ENCODE measurements at places on chromosomes 16 and 17.
A peak's percentile ranks its signal among the peaks of the same experiment; 100 is the strongest.

- DNase-seq: no peak
These were observed 124.7 kb downstream of the SNX11 start for GRCh38 chr17:48231995-48232959.

GRCh38 chr16:66512272-66513110 lies 37.4 kb downstream of the TK2 start:
- no peak for DNase-seq

- peak; percentile 85 for DNase-seq
These were observed 5.7 kb upstream of the BANP start for GRCh38 chr16:87945351-87946042.

DNA sequence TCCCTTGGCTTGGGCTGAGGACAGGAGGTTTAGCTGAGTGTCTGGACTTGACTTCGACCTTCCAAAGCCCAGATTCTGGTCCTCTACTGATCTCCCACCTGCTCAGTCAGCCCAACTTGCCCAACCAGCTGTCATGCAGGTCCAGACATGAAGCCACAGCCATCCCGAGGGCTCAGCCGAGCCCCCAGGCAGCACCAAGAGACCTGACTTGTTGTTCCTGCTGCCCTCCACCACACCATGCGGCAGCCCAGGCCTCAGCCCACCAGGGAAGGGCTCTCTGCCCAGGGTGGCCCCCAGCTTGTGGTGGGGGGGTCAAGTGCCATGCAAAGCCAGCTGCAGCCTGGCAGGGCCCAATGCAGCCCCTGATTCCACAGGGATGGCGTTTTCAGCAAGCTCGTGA lies 17.2 kb upstream of the CACNG4 start:
- DNase-seq: no peak

DNA sequence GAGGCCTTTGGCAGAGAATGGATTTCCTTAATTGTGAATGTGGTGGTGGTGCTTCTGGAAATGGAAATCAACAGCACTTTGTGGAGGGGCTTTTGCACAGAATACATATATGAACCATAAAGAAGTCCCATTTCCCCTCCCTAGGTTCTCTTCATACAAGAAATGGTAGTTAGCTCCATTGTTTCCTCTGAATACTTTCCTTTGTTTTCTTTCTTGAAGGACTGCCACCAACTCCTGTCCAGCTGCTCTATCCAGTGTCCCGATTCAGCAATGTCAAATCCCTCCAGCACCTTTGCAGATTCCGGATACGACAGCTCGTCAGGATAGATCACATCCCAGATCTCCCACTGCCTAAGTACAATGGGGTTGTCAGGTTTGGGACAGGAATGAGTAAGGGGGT lies 33.2 kb upstream of the ARHGAP23 start:
- no peak for DNase-seq

GRCh38 chr17:7215652-7216180 lies 3.9 kb downstream of the DLG4 start:
- DNase-seq: no peak

GRCh38 chr17:78715000-78715771 lies 66.9 kb downstream of the CYTH1 start:
- no peak for DNase-seq

- no peak for DNase-seq
These were observed 91.8 kb downstream of the FOXL1 start for GRCh38 chr16:86669937-86670749.
